ENCODE measurements at places on chromosomes 11 and 22. TPM values are rescaled to one million over a fixed set of nuclear protein-coding genes. Genes with fewer than 3 reads are reported as not detected.
A peak's percentile ranks its signal among the peaks of the same experiment; 100 is the strongest.

DNA sequence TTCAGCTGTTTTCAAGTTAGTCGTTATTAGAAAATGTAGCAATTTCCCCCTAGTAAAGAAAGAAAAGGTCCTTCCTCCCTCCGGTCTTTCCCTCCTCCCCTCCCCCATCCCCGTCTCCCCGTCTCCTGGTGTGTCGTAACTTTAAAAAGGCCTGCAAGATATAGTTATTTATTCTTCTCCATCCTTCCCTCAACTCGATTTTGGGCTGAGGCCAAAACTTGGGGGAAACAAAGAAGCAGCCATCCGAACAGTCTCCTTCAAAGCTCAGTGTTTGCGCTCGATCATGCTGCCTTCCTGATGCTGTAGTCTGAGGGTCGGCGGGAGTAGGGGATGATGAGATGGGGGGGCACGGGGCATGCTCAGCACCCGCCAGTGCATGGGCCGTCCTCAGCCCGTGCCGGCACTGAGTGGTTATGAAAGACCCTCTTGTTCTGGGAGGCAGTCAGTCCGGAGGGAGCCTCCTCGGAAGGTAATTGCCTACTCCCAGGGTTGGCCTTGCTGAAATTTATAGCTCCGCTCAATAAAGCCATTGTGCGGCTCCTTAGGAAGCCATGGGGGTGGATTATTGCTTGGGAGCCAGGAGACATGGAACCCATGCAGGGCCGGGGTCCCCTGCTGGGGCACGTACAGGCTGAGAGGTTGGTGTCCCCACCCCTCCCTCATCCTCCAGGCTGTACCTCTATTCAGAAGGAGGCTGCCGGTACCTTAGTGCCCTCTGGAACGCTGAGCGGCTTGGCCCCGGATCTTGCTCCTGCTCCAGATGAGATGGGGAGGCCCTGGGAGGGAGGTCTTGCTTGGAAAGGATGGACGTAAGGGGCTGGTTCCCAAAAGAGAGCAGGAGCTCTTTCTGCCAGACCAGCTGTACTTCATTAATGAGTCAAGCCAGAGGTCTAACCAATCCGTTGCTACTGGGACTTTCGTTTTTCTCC lies 212.7 kb upstream of the CADM1 start:
- peak; percentile 92 for DNase-seq

DNA sequence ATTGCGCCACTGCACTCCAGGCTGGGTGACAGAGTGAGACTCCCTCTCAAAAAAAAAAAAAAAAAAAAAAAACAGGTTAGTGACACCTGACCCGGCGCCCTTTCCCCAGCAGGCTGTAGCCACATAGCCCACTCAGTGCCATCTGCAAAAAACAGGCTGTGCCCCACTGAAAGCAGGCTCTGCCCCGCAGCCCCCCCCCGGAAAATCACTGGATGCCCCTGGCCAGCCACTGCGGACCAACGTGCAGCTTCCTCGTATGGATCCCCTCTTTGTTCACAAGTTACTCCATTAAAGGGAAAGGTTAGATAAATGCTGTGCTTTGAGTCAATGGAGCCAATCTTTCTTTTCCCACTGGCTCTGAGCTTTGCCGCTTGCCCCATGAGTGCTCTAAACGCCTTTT lies 660.3 kb downstream of the TBC1D22A start:
- no peak for DNase-seq

DNA sequence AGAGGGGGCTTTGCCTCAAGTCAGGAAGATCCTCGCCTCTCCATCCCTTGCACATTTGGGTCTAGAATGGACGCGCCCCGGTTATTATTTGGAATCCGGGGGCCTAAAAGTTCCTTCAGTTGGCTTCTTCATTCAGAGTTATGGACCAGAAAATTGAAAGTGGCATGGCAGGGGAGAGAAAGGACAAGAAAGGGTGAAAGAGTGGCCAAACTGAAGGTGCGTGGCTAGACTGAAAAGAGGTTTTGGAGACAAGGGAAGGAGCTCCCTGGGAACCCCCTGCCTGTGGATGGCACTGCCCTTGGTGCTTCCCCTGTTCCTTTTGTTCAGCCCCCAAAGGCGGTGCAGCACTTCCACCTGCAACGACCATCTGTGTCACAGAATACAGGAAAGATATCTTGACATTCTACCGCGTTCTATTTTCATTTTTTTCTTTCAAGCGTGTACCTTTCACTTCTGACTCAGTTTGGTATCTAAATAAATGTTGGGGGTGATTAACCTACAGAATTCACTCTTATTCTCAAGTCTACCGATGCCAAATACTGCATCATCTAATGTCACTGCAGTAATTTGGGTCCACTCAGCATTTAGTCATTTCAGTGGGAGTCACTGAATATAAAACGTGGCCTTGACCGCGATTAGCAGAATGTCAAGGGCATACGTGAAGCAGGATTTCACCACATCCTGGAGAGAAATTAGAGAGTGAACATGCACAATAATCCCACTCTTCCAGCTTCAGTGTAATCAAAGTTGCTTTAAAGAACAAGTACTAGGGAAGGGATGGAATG lies 88.1 kb upstream of the ARHGAP32 start:
- no peak for DNase-seq

The MAJIN gene
- total RNA-seq: not detected

- DNase-seq: no peak
Measured at GRCh38 chr22:26385164-26385563, 43.9 kb upstream of the ASPHD2 start.

DNA sequence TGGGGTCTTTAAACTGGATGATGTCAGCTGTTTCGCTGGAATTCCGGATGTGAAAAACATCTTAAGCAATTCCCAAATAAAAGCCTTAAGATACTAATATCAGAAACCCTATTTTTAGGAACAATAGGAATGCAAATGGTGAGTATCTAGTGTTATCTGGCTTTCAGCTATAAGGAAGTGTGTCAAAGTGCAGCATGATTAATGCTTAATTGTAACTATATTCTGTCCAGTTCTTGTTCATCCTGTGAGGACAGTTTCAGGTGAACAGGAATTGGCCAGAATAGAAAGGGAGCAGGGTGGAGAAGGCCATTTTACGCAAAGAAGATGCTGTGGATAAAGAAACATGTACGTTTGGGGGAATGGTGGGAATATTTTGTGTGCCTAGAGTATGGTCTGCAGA lies 108.2 kb downstream of the RASSF10 start:
- DNase-seq: no peak

The FGF19 gene
- 0.09 TPM for total RNA-seq

The CCDC179 gene
- total RNA-seq: not detected

The WNT7B gene
- 4.4 TPM for total RNA-seq

GRCh38 chr22:23242473-23243001 lies 62.2 kb downstream of the BCR start:
- DNase-seq: peak; percentile 23

DNA sequence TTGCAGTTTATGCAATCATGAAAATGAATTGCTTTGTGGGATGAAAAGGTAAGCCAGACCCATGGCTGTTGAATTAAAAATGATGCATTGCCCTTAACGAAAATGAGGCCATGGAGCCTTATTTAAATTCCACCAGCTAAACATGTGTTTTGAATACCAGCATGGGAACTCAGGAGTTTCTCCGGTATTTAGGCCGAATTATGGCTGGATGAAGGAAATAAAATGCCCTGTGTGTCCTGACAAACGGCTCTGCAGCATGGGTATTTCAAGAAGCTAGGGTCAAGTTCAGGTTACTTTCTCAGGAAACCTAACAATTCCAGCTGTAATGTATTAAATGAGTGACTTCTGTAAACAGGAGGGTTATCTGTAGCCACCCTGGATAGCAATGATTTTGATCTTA lies 38.3 kb downstream of the AMOTL1 start:
- no peak for DNase-seq

GRCh38 chr22:42368379-42369249 lies 63.6 kb downstream of the NFAM1 start:
- peak; percentile 36 for DNase-seq

The SCN2B gene
- total RNA-seq: 1.6 TPM

- DNase-seq: no peak
Measured at GRCh38 chr22:30943368-30943767, 25.2 kb downstream of the MORC2 start.

DNA sequence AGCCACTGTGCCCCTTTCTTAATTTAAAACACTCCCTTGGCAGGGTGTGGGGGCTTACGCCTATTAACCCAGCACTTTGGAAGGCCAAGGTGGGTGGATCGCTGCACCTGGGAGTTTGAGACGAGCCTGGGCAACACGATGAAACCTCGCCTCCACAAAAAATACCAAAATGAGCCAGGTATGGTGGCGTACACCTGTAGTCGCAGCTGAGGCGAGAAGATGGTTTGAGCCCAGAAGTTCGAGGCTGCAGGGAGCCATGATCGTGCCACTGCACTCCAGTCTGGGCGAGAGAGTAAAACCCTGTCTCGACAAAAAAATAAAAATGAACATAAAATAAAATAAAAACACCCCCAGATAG lies 45.0 kb downstream of the LINC01488 start:
- no peak for DNase-seq

The C11orf91 gene
- not detected for total RNA-seq

DNA sequence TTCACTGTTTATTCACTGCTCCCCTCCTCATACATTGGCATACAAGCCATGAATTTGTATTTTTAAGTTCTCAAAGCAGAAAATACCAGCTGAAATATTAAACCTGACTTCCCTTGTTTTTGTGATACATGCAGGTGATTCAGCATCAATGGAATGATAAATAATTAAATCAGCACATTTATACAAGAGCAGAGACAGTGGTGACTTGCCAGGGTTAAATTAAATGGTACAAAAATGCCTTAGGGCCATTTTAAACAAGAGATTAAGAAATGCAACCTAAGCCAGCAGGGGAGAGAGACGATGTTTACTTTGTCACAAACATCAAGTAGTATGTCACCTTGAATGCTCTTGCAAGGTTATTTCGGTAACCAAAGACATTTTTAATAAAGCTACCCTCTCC lies 95.9 kb upstream of the DDI1 start:
- no peak for DNase-seq

- DNase-seq: no peak
Measured at GRCh38 chr11:66115638-66116301, 45.7 kb downstream of the PACS1 start.

- peak; percentile 22 for DNase-seq
Measured at GRCh38 chr22:35792506-35792905, 74.8 kb downstream of the APOL5 start.

- DNase-seq: no peak
Measured at GRCh38 chr11:66979336-66979980, 4.4 kb downstream of the C11orf86 start.

The DTX4 gene
- total RNA-seq: 44.6 TPM

DNA sequence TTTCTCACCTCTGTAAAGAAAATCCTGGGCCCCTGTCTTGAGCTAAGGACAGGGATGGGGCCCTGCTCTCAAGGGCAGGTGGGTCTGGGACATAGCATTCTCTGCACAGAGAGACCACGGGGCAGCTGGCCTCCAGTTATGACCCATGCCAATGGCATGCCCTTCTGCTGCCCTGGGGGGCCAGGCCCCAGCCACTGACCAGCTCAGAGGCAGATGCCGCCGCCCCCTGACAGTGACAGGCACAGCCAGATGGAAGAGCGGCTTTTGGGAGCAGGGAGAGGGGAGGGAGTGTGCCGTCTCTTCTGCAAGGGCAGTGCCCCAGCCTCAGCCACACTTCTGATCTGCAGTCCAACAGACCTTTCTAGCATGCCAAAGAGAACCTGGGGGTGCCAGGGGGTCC lies 114.8 kb upstream of the NAV2 start:
- no peak for DNase-seq

The DRD2 gene
- total RNA-seq: not detected

The APOL1 gene
- 75.0 TPM for total RNA-seq

The GPHA2 gene
- not detected for total RNA-seq

Measured in lung (tissue), 17 donors.